ENCODE measurements at places on chromosomes 4 and X.

GRCh38 chr4:38940476-38940875 is 72.9 kb downstream of the FAM114A1 start:
- DNase-seq: no peak

DNA sequence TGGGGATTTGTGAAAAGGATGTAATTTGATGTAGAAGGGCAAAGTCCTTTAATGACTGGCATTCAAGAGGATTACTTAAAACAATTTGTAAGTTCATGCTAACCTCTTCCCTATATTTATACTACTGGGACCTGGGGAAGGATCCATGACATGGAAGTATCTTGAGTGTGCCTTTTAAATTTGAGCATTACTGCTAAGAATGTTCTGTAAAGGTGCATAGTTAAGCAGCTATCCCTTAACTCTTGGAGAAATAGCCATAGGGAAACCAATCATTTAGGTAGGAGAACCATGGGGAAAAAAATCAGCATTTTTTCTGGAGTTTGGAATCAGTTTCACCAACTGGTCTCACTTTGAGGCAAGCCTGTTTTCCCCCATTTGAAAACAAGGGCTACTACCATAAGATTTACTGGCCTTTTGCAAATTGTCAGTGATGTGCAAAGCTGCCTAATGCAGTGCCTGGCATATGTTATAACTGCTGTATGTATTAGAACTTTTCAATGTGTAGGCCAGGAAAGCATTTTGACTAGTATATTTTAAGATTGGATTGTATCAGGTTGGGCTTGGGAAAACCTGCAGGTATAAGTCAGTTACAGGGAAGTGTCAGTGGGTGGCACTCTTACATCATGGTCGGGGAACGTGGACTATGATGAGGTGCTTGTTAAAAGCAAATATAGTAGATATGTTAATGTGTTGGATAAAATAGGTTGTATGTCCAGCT is 72.1 kb downstream of the PRSS12 start:
- peak; percentile 89 for DNase-seq

DNA sequence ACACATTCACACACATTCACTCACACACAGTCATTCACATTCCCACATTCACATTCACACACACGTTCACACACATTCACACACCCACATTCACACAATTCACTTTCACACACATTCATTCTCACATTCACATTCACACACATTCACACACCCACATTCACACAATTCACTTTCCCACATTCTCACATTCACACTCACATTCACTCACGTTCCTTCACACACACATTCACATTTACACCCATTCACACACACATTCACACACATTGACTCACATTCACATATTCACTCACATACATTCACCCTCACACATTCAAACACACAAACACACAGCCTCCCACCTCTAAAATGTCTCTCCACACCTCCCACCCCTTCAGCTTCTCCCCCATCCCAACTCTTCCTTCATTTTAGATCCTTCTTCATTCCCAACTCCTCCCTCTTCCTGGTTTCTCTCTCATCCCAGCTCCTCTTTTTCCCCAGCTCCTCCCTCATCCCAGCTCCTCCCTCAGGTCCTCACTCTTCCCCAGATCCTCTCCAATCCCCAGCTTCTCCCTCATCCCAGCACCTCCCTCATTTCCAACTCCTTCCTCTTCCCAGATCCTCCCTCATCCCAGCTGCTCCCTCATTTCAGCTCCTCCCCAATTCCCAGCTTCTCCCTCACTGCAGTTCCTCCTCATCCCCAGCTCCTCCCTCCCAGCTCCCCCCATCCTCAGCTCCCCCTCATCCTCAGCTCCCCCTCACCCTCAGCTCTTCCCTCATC is 111.0 kb downstream of the FAM53A start:
- DNase-seq: no peak

GRCh38 chr4:122129061-122129460 is 23.1 kb upstream of the BLTP1 start:
- no peak for DNase-seq

GRCh38 chr4:101328063-101328602 is 19.2 kb downstream of the PPP3CA start:
- no peak for DNase-seq
